Activated CD8-positive, alpha-beta memory T cell treated with anti-CD3 and anti-CD28 coated beads for 1 hour (primary cell): ENCODE measurements at places on chromosomes 2 and 18.

DNA sequence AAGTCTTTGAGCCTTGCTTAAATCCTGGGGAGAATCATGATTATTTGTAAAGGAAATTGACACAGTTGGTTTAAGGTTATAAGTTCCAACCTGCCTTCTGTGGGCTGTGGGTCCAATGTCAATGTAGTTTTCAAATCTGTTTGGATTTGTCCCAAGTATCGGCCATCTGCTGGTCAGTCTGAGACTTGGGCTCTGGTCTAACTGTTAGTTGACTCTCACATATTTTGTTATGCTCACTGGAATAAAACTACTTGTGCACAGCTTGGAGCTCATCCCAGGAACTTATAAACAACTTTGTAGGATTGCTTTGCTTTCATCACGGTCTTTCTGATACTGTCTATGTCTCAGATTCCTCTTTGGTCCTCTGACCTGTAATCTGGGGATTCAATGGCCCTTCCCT is 1026.2 kb upstream of the ZEB2 start:
- no peak for DNase-seq

- no peak for DNase-seq
These were observed 58.5 kb downstream of the HS1BP3 start for GRCh38 chr2:20592106-20593071.

GRCh38 chr2:168686452-168687191 is 115.8 kb upstream of the NOSTRIN start:
- no peak for DNase-seq

DNA sequence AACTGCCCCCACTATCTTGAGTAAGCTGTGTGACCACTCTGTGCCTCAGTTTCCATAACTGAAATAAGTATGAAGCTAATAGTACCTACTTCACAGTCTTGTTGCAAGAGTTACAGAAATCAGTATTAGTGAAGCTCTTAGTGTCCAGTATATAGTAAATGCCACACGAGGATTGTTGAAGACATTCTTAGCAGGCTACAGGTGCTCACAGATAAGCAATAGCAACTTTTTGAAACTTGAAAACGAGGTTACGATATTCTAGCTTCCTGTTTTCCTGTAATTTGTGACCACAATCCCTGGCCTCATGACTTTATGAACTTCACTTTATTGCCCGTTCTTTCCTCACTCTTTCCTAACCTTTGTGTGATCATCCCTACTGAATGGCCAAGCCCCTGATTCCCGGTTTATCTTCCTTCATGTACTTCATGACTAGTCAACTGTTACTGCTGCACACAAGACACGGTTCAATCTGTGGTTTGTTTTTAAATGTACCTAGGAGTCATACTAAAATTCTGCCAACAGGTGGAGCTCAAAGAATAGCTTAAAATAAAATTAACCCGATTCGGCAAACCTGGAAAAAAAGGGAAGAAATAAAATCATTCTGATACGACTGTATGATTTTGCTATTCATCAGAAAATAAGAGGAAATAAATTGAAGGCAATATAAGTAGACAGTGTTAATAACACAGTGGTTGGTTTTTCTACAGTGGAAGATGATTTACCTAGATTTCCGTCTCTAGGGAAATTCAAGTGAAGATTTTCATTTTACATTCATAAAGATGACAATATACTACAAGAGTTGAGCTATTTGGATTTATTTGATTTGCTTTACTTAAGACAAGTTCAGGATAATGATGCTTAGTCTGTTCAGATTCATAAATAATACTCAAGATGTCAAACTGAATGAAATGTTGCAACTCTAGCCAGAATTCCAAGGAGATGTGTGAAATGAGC is 38.1 kb upstream of the STAT1 start:
- DNase-seq: no peak

GRCh38 chr2:127104166-127104660 is 2.7 kb downstream of the BIN1 start:
- no peak for DNase-seq

- DNase-seq: no peak
These were observed 59.7 kb downstream of the EXOC6B start for GRCh38 chr2:72765997-72766609.

DNA sequence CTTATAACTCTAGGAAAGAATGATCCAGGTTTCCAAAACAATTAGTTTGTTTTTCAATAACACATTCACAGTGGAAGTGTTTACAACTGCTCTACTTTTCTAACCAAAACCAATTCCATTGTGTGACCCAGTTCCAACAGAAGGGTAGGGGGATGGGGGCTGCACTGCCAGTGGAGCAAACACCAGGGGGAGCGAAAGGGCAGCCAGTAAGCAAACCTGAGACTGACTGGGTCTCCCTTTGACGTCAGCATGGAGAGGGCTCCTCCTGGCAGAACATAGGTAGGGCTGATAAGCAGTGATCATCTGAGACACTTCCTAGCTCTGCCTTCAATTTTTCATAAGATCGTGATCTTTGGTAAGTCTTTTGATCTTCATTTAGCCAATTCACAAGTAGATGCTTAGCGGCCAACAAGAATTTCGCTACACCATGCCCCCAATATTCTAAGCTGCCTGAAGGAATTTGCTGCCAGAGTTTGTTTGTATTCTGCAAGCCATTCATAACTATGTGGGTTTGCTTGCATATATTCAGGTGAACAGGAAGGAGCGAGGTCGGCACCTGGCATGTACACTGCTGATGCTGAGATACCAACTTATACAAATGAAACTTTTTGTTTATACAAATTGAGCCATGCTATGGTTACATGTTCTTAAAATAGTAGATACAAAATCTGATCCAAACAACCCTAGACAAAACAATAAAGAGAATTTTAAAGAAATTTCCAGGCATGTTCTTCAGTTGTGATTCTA is 45.9 kb downstream of the ST6GAL2 start:
- no peak for DNase-seq

GRCh38 chr2:51027442-51027841 is 4.5 kb downstream of the NRXN1 start:
- no peak for DNase-seq

DNA sequence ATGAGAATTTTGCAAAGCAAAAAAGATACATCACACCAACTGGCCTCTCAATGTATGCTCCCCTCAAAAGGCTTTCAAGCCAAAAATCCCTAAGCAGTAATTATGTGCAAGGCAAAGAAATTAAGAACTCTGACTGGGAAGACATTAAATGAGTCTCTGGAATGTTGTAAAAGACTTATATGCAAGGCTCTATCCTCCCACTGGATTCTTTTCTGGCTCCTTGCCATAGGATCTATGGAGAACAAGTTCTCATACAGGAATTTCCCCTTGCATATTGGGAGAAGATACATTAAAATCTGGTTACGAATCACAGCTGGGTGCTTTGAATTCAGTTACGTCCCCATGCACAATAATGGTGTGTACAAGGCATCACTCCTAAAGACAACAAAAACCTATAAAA is 73.4 kb upstream of the ATL2 start:
- DNase-seq: no peak

GRCh38 chr2:100580367-100581276 is 17.8 kb downstream of the PDCL3 start:
- DNase-seq: peak; percentile 46

DNA sequence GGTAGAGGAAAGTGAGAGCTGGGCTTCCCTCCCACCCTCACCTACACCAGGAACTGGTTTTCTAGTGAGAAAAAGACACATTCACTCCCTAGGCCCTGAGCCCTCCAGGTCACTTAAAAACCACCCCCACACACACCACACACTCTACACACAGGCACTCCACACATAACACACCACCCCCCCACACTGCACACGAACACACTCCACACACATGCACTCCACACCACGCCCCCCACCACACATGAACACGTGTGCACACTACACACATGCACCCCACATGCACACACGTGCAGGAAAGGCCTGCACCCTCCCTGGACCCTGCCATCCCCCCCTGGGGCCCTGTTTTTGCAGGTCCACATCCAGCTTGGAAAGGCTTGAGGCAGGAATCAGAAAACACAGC is 67.6 kb downstream of the RALBP1 start:
- DNase-seq: no peak

DNA sequence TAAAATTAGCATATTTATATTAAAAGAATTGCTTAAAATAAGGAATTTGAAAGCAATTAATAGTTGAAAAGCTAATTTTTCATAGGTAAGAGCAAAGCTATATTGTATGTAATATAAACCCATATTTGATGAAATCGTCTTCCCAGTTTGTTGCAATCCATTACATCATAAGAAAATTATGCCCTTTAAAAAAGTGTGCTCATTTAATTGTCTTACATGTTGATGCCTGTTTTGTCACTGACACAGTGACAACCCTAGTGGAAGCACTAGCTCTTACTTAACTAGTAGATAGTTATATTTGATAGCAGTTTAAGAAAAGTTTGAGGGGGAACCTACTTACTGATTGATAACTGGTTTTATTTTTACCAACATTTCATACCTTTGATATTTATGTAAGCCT is 30.0 kb upstream of the IL18RAP start:
- no peak for DNase-seq

- DNase-seq: no peak
These were observed 19.2 kb downstream of the DAW1 start for GRCh38 chr2:227890495-227891079.

GRCh38 chr2:127619203-127619590 is 26.8 kb upstream of the GPR17 start:
- no peak for DNase-seq

- DNase-seq: no peak
These were observed 108.9 kb downstream of the INHBB start for GRCh38 chr2:120454654-120455385.

DNA sequence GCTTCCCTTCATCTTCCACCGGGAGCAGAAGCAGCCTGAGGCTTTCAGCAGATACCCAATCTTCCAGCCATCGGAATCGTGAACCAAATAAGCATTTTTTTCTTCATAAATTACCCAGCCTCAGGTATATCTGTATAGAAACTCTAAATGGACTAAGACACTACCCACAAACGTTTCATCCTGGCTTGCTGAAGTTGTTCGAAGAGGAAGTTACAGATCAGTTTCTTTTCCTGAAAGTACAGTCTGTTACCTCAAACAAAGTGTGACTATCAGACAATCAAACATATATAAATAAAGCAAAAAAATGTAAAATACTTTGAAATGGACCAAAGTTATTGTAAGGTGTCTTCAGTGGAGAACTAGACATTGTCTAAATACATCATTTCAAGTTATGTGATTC is 97.9 kb downstream of the MREG start:
- DNase-seq: no peak

DNA sequence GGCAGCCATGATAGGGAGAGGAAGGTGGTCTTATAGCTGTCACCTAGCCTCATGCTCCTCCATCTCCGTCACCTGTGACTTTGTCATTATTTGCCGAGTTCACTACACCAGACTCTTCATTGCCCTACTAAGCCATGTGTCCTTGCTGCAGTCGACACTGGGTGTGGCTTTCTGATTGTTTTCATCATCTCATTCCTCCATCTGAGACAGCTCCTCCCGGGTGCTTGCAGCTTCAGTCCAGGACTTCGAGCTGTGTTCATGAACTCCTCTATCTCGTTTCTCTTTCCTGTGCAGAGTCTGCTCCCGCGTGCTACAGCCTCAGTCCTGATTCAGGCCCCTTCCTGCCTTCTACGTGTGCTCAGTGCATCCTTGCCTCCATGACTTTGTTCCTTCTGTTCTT is 295.1 kb upstream of the TNP1 start:
- no peak for DNase-seq

- DNase-seq: no peak
These were observed 64.0 kb upstream of the SMAD7 start for GRCh38 chr18:49014605-49015267.

DNA sequence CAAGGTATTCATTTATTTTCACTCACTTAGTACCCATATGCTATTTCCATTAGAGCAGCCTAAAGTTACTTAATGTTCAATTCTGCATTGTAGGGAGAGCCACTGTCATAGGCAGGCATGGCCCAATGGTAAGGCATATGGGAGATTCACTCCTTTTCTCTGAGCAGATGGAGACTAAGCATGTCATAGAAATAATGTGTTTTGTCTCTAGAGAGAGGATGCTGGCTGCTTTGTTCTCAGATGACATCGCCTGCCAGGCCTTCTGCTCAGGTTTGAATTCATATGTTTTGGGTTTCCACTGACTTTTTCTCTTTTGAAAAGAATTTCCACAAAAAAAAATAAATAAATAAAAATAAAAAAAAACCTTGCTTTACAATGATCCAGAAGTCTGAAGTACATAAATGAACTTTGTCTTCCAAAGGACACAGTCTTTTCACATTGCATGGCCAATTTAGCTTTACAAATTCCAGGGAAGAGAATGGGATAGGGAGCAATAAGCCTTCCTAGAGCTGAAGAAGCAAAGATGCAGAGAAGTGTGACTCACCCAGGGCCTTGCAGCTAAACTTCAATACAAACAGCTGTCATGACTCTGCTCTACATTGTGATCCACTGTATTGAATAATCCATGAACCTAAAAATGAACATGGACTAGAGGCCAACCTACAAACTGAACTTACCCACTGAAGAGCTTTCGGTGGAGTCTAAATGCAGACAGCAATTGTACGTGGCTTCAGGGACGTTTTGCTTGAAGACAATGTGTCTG is 422.5 kb downstream of the CMPK2 start:
- DNase-seq: no peak

DNA sequence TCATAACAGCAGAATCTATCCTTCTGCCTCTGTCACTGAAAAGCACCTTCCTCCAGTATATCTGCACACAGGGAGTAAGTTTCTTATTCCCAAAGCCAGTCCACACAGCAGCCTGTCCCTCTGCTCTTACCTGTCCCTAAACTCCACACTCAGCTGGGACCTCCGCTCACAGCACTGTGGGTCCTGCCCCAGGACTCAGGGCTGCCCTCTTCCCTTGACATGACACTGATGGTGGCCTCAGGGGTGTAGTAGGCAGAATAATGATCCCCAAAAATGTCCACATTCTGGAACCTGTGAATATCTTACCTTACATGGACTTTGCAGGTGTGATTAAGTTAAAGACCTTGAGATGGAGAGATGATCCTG is 39.7 kb upstream of the EML4 start:
- DNase-seq: no peak

GRCh38 chr2:112321375-112322320 is 46.3 kb downstream of the ZC3H6 start:
- DNase-seq: no peak

DNA sequence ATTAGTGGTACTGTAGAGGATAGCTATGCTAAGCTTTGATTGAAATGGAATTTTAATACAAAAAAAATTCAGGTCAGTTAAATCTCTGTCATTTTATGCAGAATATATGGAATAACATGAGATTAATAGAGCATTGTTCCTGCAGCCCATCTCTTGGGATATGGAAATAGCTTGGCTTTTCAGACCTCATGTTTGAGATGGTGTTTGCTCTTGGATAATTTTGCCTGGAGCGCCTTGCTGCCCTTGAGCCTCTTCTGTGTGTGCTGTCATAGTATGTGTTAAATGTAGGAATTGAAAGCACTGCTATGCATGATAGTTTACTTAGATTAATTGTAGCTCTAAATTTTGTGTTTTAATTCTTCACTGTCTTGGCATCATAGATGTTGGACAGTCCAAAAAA is 27.7 kb downstream of the GALNT1 start:
- DNase-seq: no peak

DNA sequence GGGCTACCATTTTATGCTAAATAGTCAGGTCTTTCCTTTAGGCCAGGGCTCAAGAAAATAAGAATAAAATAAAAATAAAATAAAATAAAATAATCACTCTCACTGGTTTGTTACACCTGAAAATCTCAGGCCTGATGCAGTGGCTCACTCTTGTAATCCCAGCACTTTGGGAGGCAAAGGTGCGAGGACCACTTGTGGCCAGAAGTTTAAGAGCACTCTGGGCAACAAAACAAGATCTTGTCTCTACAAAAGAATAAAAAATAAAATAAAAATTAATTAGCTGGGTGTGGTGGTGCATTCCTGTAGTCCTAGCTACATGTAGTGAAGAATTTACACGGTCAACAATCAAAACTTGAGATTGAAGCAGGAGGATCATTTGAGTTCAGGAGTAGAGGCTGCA is 159.4 kb downstream of the NRXN1 start:
- DNase-seq: no peak
